ENCODE measurements at places on chromosomes 3 and 15. TPM values are rescaled to one million over a fixed set of nuclear protein-coding genes. Genes with fewer than 3 reads are reported as not detected.
A peak's percentile ranks its signal among the peaks of the same experiment; 100 is the strongest.

Gene SERPINI2
- total RNA-seq = not detected

DNA sequence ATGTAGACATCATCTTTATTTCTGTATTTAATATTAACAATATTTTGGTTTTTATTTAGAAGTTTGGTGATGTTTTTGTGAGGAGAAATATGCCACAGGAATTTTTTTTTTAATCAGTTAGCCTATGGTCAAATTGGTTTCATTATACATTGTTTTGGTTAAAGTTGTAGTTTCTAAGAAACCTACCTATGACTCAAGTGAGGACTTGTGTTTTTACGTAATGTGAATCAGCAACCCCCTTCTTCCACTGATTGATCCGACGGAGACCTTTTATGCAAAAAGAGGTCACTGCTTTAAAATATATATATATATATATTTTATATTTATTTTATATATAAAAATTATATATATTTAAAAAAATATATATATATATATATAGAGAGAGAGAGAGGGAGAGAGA lies 698.1 kb downstream of the FHIT start:
- DNase-seq = no peak
- peaks cover 5% of the 10 kb centered on the region for H3K4me1 ChIP-seq
- H3K27ac ChIP-seq = no peak overlapping the region
- peaks cover 6% of the 10 kb centered on the region for H3K36me3 ChIP-seq
- H3K4me3 ChIP-seq = no peak overlapping the region
- no peaks in the 10 kb centered on the region for H3K27me3 ChIP-seq

GRCh38 chr3:117367861-117368260 lies 658.3 kb downstream of the TUSC7 start:
- no peaks in the 10 kb centered on the region for H3K27me3 ChIP-seq
- H3K4me3 ChIP-seq = no peak overlapping the region
- no peaks in the 10 kb centered on the region for H3K4me1 ChIP-seq

GRCh38 chr15:68469162-68470048 lies 37.4 kb upstream of the ITGA11 start:
- H3K27me3 ChIP-seq = no peaks in the 10 kb centered on the region
- H3K4me3 ChIP-seq = no peak overlapping the region
- H3K27ac ChIP-seq = no peak overlapping the region
- H3K4me1 ChIP-seq = no peaks in the 10 kb centered on the region
- no peaks in the 10 kb centered on the region for H3K36me3 ChIP-seq
- DNase-seq = no peak

Gene TLE3
- total RNA-seq = 91.3 TPM

Gene RTF1
- total RNA-seq = 45.7 TPM

Gene LSMEM2
- 0.24 TPM for total RNA-seq

Gene IL12A
- 0.50 TPM for total RNA-seq

GRCh38 chr3:149266736-149267135 lies 45.1 kb upstream of the CP start:
- no peaks in the 10 kb centered on the region for H3K27me3 ChIP-seq
- H3K36me3 ChIP-seq = no peaks in the 10 kb centered on the region
- no peak overlapping the region for H3K4me3 ChIP-seq
- H3K27ac ChIP-seq = no peak overlapping the region

Gene DAPK2
- total RNA-seq = 4.6 TPM

GRCh38 chr15:68411343-68411675 lies 20.7 kb downstream of the ITGA11 start:
- H3K27me3 ChIP-seq = no peaks in the 10 kb centered on the region
- no peaks in the 10 kb centered on the region for H3K36me3 ChIP-seq
- no peaks in the 10 kb centered on the region for H3K4me1 ChIP-seq
- no peak overlapping the region for H3K27ac ChIP-seq
- H3K4me3 ChIP-seq = no peak overlapping the region
- DNase-seq = peak; percentile 16

- DNase-seq = no peak
- H3K36me3 ChIP-seq = peaks cover 50% of the 10 kb centered on the region
- peaks cover 2% of the 10 kb centered on the region for H3K4me1 ChIP-seq
- H3K4me3 ChIP-seq = no peak overlapping the region
- H3K27me3 ChIP-seq = no peaks in the 10 kb centered on the region
These were observed 17.7 kb downstream of the AMOTL2 start for GRCh38 chr3:134356411-134357040.

DNA sequence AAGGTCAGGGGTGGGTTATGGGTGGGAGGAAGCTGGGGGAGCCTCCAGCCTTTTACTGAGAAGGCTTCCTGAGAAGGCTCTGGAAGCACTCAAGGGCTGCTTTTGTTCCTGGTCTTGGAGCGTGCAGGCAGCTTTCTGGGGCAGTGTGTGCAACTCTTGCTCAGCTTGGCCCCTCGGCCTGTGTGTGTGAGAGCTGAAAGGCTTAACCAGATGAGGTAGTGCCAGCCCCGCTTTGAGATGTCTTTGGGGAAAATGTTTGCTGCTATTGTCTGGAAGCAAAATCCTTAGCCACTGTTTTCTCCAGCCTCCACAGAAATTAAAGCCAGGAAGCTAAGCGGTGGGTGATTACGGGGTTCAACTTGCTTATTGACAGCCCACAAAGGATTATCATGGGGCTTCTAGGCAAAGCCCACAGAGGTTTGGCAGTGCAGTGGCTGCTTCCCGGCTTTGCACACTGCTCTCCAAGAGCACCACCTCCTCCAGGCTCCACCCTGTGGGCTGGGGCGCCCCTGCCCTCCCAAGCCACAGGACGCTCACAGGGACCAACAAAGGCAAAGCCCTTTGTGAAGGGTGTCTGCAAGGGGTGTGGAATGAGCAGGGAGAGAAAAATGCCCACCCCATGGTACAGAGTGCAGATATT lies 121.7 kb upstream of the TLE3 start:
- no peak overlapping the region for H3K4me3 ChIP-seq
- H3K36me3 ChIP-seq = no peaks in the 10 kb centered on the region
- no peak overlapping the region for H3K27ac ChIP-seq
- no peak for DNase-seq

Gene ENTPD3
- total RNA-seq = not detected

GRCh38 chr3:129727707-129728106 lies 121.2 kb upstream of the PLXND1 start:
- H3K27me3 ChIP-seq = no peaks in the 10 kb centered on the region
- DNase-seq = no peak
- H3K36me3 ChIP-seq = no peaks in the 10 kb centered on the region

DNA sequence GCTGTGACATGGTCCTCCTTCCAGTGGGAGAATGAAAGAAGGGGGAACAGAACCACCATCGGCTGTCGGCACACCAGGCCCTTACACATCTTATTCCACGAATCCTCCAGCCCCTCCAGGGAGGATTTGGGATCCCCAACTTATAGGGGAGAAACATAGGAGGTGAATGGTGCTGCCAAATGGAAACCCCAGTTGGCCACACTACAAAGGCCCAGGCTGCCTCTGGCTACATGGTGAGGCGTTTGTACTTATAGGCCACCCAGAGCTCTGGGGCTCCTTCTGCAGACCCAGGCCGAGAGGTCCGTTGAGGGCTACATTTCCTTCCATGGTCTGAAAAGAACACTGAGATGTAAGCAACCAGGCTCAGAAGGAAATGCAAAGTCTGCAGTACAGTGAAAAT lies 12.0 kb downstream of the AMOTL2 start:
- no peak overlapping the region for H3K4me3 ChIP-seq
- H3K36me3 ChIP-seq = peaks cover 90% of the 10 kb centered on the region
- peaks cover 23% of the 10 kb centered on the region for H3K4me1 ChIP-seq
- H3K27ac ChIP-seq = no peak overlapping the region

DNA sequence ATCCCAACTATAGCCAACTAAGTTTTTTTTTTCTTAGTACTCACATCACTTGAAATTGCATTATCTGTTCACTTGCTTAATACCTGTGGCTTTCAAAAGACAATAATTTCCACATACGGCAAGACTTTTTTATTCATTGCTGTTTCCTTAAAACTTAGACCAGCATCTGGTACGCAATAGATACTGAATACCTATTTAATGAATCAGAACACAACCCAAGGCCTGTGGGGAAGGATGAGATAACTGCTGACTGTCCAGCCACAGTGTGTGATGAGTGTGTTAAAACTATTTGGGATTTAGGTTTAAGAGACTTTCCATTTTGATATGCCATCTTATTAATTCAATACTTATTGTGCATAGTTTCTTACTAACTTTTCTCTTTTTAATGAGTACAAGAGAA lies 988.7 kb downstream of the NTRK3 start:
- no peak overlapping the region for H3K4me3 ChIP-seq
- H3K27ac ChIP-seq = no peak overlapping the region
- H3K36me3 ChIP-seq = no peaks in the 10 kb centered on the region
- no peaks in the 10 kb centered on the region for H3K4me1 ChIP-seq

Gene EFCAB12
- total RNA-seq = 0.11 TPM

DNA sequence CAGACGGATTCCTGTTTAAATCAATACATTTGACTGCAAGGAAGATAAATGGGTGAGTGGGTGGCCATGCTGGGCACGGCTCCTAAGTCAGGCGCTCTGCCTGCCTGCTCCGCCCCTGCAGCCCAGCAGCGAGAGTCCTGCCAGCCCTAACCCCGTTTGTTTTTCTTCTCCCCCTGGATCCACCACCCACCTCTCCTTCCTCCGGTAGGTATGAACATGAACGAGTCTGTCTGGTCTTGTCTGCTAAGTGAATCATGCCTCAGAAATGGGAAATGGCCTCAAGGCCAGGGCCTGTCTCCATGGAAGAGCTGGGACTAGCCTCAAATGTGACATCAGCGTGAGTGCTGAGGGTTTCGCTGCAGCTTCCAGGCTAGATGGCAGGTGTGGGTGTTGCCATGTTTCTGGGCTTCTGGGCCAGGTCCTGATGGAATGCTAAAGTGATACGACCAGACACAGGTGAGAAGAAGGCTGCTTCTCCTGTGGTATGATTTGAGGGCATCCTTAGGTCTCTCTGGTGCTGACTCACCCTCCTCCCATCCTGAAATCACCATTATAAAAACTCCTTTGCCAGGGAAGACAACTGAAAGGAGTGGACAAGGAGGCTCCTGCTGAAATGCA lies 5.6 kb upstream of the FEM1B start:
- H3K27me3 ChIP-seq = no peaks in the 10 kb centered on the region
- H3K4me1 ChIP-seq = peaks cover 7% of the 10 kb centered on the region
- H3K27ac ChIP-seq = no peak overlapping the region
- DNase-seq = peak; percentile 41
- no peaks in the 10 kb centered on the region for H3K36me3 ChIP-seq

DNA sequence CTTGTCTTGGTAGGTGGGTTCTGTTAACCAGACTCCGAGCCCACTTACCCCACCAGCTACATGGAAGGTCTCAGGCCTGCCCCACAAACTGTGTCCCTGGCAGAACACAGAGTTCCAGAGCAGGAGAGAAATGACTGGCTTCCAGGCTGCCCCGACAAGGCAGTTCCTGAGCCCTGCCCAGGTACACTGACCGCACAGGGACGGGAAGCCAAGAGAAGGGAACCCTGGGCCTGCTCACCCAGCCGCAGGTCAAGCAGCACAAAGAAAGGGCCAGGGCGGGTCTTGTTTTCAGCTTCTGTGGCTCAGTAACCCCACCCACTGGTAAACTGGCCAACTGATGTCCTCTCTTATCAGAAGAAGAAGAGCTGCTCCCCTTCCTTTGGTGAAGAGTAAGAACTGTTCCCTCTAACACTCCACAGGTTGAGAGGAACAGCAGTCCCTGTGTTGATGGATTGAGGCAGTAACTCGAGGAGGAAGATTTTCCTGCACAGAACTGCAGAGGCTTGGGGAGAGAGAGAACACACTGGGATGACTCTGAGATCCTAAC lies 68.4 kb downstream of the CRTC3 start:
- H3K4me1 ChIP-seq = no peaks in the 10 kb centered on the region
- no peaks in the 10 kb centered on the region for H3K36me3 ChIP-seq
- H3K4me3 ChIP-seq = no peak overlapping the region
- H3K27ac ChIP-seq = no peak overlapping the region

GRCh38 chr3:194575484-194576210 lies 57.6 kb downstream of the TMEM44 start:
- H3K4me1 ChIP-seq = no peaks in the 10 kb centered on the region
- H3K4me3 ChIP-seq = no peak overlapping the region
- no peaks in the 10 kb centered on the region for H3K27me3 ChIP-seq
- H3K36me3 ChIP-seq = no peaks in the 10 kb centered on the region

GRCh38 chr15:29098652-29099051 lies 171.0 kb downstream of the NSMCE3 start:
- no peaks in the 10 kb centered on the region for H3K36me3 ChIP-seq
- peaks cover 4% of the 10 kb centered on the region for H3K4me1 ChIP-seq
- no peak for DNase-seq
- H3K4me3 ChIP-seq = no peak overlapping the region

- no peak overlapping the region for H3K4me3 ChIP-seq
- no peak for DNase-seq
- H3K36me3 ChIP-seq = peaks cover 75% of the 10 kb centered on the region
- H3K27ac ChIP-seq = no peak overlapping the region
These were observed 43.3 kb downstream of the TUBGCP4 start for GRCh38 chr15:43414196-43414595.

Gene B3GALNT1
- total RNA-seq = 14.7 TPM

DNA sequence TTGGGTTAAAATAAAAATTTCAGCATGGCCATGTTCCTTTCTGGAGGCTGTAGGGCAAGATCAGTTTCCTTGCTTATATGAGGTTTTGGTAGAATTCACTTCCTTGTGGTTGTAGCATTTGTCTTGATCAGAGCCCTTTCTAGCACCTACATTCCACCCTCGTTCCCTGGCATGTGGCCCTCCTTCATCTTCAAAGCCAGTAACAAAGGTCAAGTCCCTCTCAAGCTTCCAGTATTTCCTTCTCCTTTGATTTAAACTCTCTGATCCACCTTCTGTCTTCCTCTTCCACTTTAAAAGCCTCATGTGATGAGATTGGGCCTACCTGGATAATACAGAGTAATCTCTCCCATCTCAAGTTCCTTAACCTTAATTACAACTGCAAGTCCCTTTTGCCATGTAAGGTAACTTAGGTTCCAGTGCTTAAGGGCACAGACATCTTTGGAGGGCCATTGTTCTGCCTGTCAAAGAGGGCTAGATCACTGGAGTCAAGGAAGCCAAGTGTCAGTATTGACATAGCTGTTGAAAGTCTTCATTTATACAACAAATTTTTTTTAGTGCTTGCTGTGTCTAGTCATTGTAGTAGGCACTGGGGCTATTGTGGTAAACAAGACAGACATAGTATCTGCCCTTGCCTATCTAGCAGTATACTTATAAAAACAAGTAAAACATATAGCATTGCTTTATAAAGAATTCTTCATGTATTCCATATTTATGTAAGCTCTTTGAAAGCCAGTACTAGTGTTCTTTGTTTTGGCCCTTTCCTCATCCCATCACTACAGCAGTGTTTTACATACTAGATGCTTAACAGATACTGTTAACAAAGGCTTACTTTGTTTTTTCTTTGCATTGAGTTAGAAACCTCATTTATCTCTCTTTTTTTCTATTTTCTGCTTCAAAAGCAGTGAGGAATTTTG lies 40.7 kb downstream of the GLCE start:
- H3K4me3 ChIP-seq = no peak overlapping the region
- H3K27ac ChIP-seq = no peak overlapping the region
- peaks cover 5% of the 10 kb centered on the region for H3K36me3 ChIP-seq
- H3K27me3 ChIP-seq = no peaks in the 10 kb centered on the region
- DNase-seq = no peak

Gene GOLIM4
- 27.2 TPM for total RNA-seq

DNA sequence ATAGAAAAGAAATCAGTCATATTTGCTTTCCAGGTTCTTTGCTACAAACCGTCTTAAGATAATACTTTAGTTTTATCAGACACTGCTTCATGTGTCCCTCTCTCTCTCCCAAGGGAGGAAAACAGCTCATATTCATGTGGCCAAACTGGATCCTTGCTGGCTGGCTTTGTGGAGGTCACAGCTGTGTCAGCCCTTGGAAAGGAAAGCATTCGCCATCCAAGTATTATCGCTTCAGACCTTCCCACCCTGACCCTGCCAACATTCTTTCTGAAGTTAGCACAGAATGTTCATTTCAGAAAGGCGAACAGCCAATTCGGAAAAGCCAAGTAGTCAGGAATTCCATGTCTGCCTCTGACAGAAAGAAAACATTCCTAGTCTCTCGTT lies 213.6 kb downstream of the FEZF2 start:
- peaks cover 18% of the 10 kb centered on the region for H3K36me3 ChIP-seq
- H3K4me3 ChIP-seq = no peak overlapping the region
- no peaks in the 10 kb centered on the region for H3K4me1 ChIP-seq
- DNase-seq = no peak
- no peak overlapping the region for H3K27ac ChIP-seq
